NCI-H510A treated with DMSO at 0.1 percent for 48 hours (cell line): ENCODE measurements at places on chromosomes 7 and 10.

DNA sequence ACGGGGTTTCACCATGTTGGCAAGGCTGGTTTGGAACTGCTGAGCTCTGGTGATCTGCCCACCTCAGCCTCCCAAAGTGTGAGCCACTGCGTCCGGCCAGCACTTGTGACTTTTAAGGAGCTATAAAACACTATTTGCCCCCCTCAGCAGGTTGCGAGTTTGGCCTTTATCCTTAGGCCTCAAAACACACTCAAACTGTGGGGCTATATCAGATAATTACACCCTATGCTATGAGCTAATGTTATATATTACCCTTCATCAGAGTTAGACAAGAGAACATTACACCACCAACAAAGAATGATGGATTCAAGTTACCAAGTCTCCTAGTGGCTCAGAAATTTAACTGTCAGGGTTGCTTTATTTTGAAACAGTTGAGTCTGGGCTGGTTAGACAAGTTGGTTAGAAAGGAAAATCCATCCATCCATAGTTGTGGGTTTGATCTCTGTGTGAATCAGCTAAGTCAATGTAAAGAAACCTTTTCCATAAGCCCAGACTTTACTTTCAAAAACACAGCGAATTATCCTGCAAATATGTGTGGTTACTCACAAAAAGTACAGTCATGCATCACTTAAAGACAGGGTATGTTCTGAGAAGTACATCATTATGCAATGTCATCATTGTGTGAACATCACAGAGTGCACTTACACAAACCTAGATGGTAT, 115.8 kb downstream of the SEMA3D start:
- DNase-seq: no peak

GRCh38 chr7:66211429-66211828, 6.3 kb downstream of the TPST1 start:
- DNase-seq: no peak

- DNase-seq: no peak
Measured at GRCh38 chr7:75950111-75950681, 35.2 kb downstream of the POR start.

GRCh38 chr10:10796061-10796773, 221.5 kb upstream of the CELF2 start:
- no peak for DNase-seq

GRCh38 chr10:89029785-89030437, 39.3 kb downstream of the FAS start:
- DNase-seq: peak; percentile 82

GRCh38 chr7:45174966-45175765, 17.6 kb downstream of the RAMP3 start:
- DNase-seq: no peak

DNA sequence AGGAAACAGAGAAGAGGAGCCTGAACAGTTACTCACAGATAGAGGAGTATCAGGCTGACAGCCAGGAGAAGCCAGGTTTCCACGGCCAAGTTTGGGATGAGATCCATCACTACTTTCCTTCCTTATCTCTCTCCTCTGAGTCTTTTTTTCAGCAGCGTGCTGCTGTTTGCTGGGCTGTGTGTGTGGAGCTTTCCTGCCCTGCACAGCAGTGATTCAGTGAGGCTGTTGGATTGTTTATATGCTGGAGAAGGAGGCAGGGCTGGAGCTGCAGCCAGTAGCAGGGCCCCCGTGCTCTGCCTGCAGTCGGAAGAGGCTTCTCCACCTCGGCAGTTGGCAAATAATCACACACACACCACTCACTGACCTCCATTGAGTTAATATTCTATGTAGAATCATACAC, at the start of gene CYP3A7:
Gene CYP3A7, minus strand, starts transcription at position 210 of the 400 bp plus-strand sequence. Its CDS starts 103 bp downstream, at position 107.
- DNase-seq: no peak

- no peak for DNase-seq
Measured at GRCh38 chr10:78351809-78352208, 318.1 kb downstream of the RPS24 start.

DNA sequence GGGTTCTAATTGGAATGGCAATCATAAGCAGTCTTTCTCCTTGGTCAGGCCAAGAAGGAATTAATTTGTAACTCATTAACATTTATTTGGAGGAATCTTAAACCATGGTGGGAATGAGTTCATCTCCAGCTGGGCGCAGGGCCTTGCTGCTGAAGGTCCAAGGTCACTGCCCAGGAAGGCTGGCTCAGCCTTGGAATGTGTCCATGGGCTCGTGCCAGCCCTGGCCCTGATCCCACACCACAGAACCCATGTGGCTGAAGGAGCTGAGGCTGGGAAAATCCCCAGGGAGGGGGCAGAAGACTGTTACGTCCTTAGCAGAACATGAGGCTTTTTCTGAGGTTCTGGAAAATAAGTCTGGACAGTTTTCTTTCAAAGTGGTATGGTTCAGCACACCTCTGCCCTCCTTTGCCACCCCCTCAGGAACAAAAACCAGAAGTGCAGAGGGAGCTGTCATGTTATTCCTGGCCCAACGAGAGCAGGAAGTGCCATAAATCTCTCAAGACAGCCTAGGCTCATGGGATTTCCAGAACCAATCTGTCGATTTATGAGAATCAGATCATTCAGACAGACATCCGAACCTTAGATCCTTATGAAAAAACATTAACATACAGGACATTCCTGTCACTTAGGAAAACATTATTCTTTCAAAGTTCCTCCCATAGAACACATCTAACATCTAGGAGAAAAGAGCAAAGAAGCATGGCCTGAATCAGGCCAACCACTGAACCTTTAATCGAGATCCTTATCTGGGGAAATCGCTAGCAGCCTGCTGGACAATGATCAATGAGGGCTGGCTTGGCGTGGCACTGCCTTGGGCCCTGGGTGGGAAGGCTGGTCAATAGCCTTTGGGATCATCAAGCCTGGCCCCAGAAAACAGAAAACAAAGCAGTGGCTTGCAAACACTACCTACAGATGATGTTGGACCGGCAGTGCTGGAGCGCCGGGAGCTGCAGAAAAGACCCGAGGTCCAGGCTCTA, 134.3 kb downstream of the TAX1BP1 start:
- DNase-seq: no peak

- no peak for DNase-seq
Measured at GRCh38 chr7:114859477-114859876, 62.4 kb upstream of the MDFIC start.

DNA sequence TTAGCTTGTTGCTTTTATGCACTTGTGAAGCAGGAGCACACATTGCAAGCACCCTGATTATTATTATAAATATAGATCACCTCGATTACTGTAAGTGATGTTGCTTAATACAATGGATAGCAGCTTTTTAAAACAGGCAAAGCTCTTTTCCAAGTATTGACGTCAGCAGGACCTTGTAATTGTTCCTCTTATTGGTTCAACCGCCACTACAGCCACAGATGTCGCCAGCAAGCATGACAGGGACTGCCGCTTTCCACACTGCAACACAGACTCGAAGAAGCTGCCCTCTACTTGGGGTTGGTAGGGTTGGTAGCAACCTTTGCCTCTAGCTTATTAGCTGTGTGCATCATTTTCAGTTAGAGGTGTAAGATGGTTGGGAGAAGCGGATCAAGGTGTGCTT, 167.6 kb downstream of the ZNF365 start:
- peak; percentile 1 for DNase-seq

GRCh38 chr10:17586821-17587234, 30.3 kb downstream of the HACD1 start:
- DNase-seq: no peak

- no peak for DNase-seq
Measured at GRCh38 chr7:25597946-25598345, 369.7 kb upstream of the NPVF start.

DNA sequence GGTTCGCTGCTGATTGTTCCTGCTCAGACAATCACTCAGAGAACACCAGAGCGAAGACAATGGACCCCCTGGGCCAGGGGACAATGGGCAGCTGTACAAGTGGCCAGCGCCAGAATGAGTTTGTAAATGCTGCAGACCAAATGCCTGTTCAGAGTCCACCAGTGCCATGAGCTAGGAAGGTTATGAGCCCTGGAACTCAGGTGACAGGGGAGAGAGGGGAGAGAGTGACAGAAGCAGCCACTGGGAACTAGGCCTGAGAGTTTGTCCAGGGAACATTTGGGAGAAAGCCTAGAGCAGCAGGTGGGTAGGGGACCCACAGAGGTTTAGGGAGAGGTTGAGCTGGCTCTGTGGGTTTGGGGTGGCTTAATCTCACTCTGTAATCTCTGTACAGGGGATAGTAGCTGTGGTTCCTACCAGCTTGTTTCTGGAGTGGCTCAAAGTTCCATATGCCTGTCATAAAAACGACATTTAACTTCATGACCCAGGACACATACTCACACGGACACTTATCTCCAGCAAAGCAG, 60.4 kb downstream of the C10orf105 start:
- no peak for DNase-seq

DNA sequence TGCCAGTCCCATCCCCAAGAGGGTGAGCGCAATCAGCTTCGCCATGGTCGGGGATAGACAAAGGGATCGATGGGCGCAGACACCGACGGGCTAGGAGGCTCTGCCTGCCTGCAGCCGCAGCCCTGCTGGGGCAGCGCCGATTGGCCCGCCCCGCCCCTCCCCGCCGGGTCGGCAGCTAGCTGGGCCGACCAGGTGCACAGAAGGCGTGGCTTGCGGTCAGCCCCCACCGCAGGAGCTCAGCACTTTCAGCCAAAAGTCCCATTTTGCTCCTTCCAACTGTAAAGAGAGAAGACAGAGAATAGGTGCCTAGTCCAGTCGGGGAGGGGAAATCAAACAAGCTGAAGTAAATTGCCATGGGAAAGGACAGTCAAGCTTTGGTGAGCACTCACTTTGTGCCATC, at the start of gene PON1:
Gene PON1, minus strand, starts transcription at position 102 of the 400 bp plus-strand sequence. Its CDS starts 57 bp downstream, at position 45.
- DNase-seq: peak; percentile 17

DNA sequence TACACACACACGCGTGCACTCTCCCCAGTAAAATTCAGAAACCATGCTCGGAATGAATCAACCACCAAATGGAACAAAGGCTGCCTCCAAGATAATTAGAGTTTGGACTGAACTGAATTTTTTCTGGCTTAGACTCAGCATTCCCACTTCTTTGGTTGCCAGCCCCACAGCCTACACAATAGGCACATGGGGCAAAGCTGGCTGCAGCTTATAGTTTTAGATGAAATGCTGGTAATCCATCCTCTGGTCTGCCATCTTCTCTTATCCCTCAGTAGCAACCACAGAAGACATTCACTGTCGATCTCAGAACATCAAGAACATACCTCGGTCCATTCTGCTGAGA, 44.2 kb downstream of the PDE1C start:
- no peak for DNase-seq

DNA sequence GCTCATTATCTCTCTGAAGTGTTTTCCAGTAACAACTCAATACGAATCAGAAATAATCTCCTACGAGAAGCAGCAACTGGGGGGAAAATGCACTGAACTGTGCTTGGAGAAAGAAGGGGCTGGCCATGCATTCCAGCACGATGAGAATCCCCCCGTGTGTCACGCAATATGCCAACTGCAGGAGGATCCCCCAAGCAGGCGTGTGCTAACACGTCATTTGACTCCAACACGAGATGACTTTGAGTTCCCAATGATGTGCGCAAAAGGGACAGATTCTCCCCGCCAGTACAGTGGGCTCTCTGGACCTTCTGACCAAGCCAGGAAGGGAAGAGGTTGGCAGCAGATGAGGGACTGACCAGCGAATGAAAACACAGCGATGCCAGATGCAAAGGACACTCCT, 105.5 kb downstream of the KCNMA1 start:
- DNase-seq: no peak

- DNase-seq: no peak
Measured at GRCh38 chr10:53023411-53023810, 250.8 kb upstream of the MBL2 start.

- DNase-seq: no peak
Measured at GRCh38 chr10:71845410-71846405, 5.3 kb downstream of the PSAP start.

GRCh38 chr10:109924967-109925620, 1.8 kb upstream of the XPNPEP1 start:
- DNase-seq: no peak

DNA sequence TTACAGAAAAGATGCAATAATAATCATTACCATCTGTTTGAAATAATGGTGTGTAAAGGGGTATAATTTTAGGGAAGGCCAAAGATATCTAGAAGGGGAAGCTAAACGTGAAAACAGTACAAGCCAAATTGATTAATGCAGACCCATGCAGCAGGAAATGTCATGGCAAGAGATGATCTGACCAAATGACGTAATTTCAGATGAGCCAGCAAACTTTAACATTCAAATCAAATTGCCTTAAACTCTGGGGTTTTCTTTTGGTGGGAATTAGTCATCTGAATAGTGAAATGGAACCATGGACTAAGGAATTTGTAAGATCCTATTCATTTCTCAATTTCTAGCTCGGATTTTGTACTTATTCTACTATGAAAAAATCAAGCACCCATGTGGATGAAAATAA, 21.4 kb upstream of the SCIN start:
- no peak for DNase-seq

DNA sequence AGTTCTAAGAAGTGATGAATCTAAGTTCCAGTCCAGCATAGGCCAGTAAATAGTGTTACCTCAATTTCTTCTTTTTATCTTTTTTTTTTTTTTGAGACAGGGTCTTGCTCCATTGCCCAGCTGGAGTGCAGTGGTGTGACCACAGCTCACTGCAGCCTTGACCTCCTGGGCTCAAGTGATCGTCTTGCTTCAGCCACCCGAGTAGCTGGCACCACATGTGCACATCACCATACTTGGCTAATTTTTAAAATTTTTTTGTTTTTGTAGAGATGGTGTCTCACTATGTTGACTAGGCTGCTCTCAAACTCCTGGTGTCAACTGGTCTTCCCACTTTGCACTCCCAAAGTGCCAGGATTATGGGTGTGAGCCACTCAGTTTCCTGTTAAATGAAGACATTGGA, 126.6 kb upstream of the LYZL2 start:
- no peak for DNase-seq

GRCh38 chr7:130309986-130310385, 17.0 kb downstream of the CPA4 start:
- DNase-seq: no peak

DNA sequence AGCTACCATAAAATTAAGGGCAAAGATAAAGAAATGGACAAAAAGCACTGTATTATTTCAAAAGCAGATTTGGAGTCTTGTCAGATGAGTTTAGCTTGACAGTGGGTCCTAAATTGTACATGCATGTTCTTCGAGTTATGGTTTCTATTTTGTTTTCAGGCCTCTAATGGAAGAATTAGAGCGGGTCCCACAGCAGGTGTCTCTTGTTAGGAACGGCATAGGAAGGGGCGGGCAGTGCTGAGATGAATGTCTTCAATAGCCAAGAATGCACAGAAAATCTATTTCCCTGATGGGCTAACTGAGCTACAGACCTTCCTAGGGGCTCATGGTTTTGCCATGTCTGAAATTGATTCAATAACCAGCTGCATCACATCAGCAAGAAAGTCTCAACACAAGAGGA, 304.4 kb downstream of the FRMD4A start:
- DNase-seq: no peak

- DNase-seq: no peak
Measured at GRCh38 chr7:75711656-75712514, 26.9 kb downstream of the HIP1 start.

GRCh38 chr10:6023661-6024333, 38.4 kb downstream of the IL2RA start:
- no peak for DNase-seq

- DNase-seq: no peak
Measured at GRCh38 chr7:148849393-148850098, 34.5 kb downstream of the EZH2 start.

- no peak for DNase-seq
Measured at GRCh38 chr10:49605216-49605938, 4.7 kb upstream of the SLC18A3 start.
